ENCODE measurements at places on chromosomes 4 and X.

GRCh38 chr4:34771632-34772031 lies 1472.7 kb downstream of the ARAP2 start:
- no peak for DNase-seq

- no peak for DNase-seq
Observed at GRCh38 chr4:174665799-174666198, 143.5 kb upstream of the HPGD start.

- no peak for DNase-seq
Observed at GRCh38 chrX:19535476-19535875, 20.2 kb upstream of the MAP3K15 start.

- peak; percentile 61 for DNase-seq
Observed at GRCh38 chrX:129772796-129773431, 6.8 kb upstream of the SASH3 start.

DNA sequence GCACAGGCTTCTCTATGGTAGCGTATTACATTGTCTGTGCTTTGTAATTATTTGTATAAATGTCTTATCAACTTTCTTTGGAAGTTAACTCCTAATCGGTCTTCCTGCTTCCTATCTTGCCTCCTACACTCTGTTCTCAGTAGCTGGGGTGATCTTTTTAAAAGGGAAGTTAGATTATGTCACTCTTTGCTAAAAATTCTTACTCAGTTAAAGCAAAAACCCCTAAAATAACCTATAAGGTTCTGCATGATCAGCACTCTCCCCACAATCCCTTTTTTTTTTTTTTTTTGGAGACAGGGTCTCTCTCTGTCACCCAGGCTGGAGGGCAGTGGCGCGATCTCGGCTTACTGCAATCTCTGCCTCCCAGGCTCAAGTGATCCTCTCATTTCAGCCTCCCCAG lies 2.6 kb upstream of the PRPS1 start:
- DNase-seq: no peak

DNA sequence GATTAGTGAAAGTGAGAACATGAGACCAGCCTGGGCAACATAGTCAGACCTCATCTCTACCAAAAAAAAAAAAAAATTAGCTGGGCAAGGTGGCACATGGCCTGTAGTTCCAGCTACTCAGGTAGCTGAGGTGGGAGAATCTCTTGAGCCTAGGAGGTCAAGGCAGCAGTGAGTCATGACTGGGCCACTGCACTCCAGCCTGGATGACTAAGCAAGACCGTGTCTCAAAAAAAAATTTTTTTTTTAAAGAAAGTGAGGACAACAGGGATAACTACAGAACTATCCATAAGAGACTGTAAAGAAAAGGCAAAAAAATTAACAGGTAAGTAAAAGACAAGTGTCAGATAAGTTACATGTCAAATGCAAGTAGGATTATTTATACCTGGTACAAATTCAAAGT lies 13.5 kb upstream of the SPP1 start:
- DNase-seq: no peak

DNA sequence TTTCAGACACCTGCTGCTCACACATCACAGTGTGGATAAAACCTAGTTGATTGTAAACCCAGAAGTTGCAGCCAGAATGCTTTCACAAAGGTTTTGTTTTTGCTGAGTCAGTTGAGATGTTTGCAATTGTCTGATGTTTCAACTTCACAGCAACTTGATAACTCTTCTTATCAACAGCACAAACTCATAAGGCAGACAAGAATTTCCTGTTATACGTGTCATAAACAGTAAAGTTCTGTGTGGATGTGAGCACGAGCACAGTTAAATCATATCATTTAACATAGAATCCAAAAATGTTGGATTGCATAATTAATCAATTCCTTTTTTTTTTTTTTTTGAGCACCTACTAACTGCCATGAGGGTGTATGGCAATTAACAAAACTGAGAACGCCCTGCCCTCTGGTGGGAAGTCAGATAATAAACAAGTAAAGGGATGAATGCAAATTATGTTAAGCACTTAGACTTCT lies 512.2 kb downstream of the PDHA2 start:
- peak; percentile 23 for DNase-seq

DNA sequence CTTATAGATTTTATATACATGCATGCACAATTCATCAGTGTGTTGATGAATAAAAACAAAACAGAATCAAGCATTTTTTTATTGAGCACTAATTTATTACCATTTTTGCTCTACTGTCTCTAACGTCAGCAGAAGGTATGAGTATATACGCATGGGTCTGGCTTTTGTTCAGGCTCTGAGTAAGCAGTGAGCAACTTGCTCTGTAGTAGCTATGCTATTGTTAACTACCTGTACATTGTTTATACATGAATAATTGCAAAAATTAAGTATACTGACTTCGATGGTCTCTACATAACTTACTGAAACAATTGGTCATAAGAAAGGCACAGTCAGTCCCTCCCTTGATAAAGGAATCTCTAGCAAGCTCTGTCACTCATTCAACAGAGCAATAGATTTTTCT lies 122.9 kb downstream of the RS1 start:
- no peak for DNase-seq

- DNase-seq: peak; percentile 25
Observed at GRCh38 chr4:25654971-25655963, at the start of gene SLC34A2. TSS of gene SLC34A2 (plus strand) at chr4:25655851. CDS start at chr4:25662501, 6,650 bp downstream.

DNA sequence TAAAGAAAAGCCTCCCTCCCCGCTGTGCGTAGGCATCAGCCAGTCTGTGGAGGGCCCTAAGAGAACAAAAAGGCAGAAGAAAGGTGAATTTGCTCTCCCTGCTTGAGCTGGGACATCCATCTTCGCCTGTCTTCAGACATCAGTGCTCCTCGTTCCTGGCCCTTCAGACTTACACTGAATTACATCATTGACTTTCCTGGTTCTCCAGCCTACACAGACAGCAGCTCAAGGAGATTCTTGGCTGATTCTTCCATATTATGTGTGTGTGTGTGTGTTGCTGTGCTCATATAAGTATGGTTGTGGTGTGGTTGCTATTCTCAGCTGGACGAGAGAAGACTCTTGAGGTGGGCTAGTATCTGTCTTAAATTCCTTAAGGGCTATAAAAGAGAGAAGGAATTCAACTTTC lies 35.5 kb upstream of the CD99L2 start:
- no peak for DNase-seq

GRCh38 chr4:52059372-52059771 lies 8.3 kb downstream of the SPATA18 start:
- DNase-seq: no peak

DNA sequence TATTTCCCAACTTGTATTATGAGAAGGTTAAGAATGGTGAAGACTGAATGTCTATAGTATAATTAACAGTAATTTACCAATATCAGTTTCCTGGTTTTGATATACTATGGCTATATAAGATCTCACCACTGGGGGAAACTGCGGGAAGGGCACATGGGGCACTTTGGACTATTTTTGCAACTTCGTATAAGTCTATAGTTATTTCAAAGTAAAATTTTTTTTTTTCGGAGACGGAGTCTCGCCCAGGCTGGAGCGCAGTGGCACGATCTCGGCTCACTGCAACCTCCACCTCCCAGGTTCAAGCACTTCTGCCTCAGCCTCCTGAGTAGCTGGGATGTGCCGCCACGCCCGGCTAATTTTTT lies 46.1 kb downstream of the CXorf58 start:
- DNase-seq: no peak

DNA sequence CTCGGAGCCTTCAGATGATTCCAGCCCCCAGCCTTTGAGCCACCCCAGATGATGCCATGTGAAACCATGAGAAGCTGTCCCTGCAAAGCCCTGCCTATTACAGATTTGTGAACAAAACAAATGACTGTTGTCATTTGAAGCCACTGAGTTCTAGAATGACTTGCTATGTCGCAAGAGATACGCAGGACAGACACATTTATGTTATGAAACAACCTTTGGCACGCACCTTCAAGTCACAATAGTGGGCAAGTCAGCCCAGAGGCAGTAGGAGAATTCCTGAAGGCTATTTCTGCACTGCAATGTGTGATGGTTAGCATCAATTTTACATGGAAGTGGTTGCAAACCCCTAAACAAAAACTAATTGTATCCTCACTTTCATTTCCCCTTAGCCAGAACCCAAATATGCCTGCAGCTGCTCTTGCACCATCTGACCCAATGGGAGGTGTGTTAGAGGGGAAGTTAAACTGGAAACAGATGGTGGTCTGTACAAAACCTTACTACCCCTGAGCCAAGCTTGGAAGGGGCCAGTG lies 174.4 kb upstream of the ATP6AP2 start:
- DNase-seq: no peak

DNA sequence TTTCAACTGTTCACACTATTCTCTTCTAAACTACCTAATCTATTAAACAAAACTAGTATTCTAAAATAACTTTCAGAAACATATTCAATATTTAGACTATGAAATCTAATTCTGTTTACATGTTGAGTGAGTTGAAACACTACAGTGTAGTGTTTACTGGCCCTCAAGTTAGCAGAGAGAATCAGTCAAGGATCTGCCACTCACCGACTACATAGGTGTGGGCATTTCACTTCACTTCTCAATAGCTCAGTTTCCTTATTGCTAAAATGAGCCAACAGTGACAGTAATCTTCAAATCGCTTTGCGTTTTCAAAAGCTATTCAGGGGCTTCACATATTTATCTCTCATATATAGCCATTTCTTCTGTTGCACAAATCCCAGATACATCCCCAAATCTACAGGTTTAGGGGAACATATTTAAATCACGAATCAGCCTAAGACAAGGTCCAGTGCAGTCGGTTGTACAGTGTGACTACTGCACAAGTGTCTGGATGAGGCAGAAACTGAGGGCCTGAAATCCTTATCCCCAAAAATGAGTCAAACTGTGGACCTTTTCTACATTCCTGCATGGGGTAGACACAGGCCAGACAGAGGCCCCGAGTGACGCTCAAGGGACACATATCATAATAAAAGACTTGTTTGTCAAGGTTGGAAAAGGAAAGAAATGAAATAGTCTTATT lies 129.8 kb downstream of the PPP3CA start:
- DNase-seq: no peak

Measured in stimulated activated CD8-positive, alpha-beta memory T cell treated with anti-CD3 and anti-CD28 coated beads, Interleukin-4, amount 100 ng/mL, for 48 hours (primary cell).